Posterior vena cava (tissue), 2 donors: ENCODE measurements at places on chromosomes 2 and 18. TPM values are rescaled to one million over a fixed set of nuclear protein-coding genes. Genes with fewer than 3 reads are reported as not detected.

DNA sequence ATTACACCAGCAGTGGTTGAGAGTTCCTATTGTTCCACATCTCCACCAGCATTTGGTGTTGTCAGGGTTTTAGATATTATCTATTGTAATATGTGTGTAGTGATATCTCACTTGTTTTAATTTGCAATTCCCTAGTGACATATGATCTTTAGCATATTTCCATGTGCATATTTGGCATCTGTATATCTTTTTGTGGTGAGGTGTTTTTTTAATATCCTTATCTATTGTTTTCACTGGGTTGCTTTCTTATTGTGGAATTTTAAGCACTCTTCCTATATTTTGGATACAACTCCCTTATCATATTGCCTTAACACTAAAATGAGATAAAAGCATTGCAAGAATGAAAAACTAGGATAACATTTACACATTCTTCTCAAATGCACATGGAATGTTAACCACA is 453.9 kb upstream of the FSIP2 start:
- DNase-seq = no peak

The CD207 gene
- 0.42 TPM for total RNA-seq

DNA sequence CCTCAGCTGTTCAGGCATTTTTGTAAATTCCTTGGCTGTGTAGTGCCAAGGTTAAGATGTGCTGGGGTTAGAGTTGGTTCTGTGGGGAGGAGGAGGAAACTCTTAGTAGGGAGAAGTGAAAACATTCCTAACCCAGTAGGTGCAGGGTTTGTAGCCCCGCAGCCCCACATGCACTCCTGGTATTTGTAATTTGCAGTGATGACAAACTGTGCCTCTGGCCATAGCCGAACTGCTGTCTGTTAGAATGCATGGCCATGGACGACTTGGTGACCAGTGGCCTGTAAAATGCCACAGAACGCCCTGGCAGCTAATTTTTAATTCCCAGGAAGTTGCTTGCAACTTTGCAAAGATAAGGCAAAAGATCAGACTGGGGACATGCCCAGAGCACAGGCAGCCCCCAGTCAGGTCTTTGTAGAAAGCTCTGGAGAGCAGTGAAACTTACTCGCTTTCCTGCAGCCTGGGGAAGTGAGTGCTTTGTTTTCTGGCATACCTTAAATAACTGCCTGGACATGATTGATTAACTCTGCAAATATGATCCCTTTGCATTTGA is 38.4 kb downstream of the LYPD6B start:
- DNase-seq = no peak

DNA sequence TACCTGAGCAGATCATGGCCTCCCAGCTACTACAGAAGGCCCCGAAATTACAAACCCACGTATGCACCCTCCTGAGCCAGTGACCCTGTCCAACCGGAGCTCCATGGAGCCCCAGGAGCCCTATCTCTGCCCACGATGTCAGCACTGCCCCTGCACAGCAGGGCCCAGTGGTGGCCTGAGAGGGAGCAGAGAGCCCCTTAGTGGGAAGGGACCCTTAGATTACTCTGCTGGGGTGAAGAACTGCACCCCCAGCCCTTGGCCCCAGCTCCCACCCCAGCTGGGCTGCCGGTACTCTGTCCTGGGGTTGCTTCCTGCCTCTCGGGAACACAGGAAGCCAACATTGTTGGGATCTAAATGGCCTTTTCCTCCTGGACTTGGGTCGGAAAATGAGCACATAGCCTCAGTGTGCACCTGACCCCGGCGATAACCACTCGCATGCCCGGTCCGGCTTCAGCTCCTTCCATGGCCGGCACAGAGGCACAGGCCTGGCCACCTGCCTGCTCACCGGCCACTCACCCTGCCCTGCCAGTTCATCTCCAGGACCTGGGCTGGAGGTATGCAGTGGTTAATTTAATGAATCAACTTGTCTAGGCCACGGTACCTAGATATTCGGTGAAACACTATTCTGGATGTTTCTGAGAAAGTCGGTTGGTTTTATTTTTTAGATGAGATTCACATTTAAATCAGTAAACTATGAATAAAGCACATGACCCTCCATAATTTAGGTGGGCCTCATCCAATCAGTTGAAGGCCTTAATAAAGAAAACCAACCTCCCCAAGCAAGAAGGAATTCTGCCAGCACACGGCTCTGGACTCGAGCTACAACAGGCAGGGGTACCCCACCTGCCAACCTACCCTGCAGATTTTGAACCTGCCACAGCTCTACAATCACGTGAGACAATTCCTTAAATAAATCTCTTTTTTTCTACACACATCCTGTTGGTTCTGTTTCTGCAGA is 19.2 kb downstream of the TNS1 start:
- peak; percentile 61 for DNase-seq

DNA sequence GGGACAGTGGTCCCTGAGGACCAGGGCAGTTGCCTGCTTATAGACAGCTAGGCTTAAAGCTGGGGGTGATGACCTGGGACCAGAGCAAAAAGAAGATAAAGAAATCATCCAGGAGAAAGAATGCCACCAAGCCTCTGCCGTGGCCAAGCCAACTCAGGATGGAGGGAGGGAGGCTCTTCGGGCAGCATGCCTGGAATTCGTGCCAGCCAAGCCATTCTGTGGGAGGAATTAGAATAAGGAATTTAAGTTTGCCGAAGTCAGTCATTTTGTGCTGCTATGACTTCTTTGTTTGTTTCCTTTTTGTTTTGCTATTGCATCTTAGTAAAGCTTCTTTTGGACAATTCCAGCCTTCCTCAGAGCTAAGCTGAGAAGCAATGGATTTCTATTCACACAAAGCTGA is 124.1 kb downstream of the EN1 start:
- no peak for DNase-seq
